NCI-H2081 treated with DMSO at 0.1 percent for 48 hours (cell line): ENCODE measurements at places on chromosomes 7 and 10.

DNA sequence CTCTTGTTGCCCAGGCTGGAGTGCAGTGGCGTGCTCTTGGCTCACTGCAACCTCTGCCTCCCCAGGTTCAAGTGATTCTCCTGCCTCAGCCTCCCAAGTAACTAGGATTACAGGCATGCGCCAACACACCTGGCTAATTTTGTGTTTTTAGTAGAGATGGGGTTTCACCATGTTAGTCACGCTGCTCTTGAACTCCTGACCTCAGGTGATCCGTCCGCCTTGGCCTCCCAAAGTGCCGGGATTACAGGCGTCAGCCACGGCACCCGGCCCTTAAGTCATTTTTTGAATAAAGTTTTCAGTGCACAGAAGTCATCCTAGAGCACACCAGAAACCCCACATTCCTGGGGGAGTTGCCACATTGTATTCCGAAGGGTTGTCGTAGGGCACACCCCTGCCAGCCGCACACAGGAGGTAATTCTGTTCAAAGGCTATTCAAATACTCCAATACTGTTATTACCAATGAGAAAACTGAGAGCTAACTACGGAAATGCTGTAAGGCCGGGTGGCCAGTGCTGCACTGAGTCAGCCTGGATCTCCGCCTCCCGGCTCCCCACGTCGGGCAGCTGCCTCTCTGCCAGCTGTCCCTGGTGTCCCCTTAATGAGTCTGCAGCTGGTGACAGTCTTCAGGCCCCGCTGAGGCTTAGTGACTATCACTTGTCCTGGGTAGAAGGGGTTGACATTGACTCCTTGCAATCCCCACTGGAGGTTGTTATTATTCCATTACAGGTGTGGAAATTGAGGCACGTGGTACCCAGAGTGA lies 8.6 kb upstream of the RFC2 start:
- no peak for DNase-seq

- no peak for DNase-seq
These were observed 163.6 kb downstream of the SUGCT start for GRCh38 chr7:40298421-40298820.

GRCh38 chr7:127831318-127832219 lies 179.6 kb downstream of the SND1 start:
- DNase-seq, result peak; percentile 57

- DNase-seq, result no peak
These were observed 179.9 kb upstream of the MBL2 start for GRCh38 chr10:52952391-52953055.

DNA sequence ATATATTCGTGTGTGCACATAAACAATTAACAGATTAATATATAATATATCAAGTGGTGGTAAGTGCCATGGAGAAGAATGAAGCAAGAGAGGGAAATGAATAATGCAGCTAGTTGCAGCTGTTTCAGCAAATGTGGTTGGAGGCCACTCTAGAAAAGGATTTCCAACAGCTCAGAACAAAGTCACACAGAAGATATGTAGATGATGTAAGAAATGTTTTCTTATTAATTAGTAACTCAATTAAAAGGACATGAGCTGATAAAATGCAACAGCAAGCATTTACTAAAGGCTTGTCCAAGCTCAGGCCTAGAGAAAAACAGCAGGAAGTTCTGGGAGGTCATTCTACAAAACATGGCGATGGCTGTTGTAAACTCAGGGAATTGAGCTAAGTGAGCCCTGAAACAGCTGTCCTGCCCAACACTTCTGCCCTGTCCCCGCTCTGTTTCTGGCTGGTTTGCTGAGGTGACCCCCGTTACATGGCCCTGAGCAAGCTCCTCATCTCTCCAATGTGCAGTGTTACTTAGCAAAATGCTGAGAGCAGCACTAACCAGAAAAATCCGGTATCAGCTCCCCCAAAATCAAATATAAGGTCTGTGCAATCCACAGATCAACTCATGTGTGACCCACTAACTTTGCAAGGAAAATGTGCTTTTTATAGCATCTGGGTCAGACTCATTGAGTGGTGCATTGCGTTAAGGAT lies 23.4 kb upstream of the C10orf67 start:
- DNase-seq, result no peak

DNA sequence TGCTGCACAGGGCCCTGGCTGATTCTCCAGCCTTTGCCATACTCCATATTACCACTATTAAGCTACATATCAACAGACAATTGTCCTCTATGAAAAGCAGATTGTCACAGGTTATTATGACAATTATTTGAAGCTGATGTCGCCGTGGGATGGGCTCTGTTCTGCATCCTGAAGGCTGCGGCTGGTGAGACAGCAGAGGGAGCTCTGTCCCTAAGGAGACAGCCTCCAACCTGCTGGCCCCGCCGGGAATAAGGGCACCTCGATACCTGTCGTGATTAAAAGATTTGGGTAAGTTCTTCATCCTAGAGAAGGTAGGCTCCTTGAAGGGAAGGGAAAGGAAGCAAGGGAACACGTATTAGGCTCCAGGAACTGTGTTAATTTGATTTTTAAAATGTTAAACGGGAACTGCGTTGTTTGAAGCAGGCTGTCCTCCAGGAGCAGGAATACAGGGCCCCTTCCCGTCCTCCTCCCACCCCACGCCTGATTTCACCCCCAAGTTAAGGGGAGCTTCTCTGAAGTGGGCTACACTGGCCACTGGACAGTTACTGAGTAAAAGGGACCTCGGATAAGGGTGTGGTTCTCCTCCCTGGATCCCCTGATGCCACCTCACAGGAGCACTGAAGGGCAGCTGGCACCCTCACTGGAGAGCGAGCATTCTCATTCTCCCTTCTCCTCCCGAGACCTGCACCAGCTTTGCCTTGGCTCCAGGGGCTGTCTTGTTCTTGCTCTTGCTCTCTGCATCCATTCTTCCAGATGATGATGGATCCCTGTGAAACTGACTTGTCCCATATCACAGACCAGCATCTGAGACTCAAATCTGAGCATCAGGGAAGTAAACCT lies 11.8 kb upstream of the TIAL1 start:
- DNase-seq, result no peak

GRCh38 chr7:18361756-18362155 lies 133.8 kb upstream of the HDAC9 start:
- no peak for DNase-seq

- DNase-seq, result no peak
These were observed 4.4 kb downstream of the ZNF655 start for GRCh38 chr7:99562832-99563231.

DNA sequence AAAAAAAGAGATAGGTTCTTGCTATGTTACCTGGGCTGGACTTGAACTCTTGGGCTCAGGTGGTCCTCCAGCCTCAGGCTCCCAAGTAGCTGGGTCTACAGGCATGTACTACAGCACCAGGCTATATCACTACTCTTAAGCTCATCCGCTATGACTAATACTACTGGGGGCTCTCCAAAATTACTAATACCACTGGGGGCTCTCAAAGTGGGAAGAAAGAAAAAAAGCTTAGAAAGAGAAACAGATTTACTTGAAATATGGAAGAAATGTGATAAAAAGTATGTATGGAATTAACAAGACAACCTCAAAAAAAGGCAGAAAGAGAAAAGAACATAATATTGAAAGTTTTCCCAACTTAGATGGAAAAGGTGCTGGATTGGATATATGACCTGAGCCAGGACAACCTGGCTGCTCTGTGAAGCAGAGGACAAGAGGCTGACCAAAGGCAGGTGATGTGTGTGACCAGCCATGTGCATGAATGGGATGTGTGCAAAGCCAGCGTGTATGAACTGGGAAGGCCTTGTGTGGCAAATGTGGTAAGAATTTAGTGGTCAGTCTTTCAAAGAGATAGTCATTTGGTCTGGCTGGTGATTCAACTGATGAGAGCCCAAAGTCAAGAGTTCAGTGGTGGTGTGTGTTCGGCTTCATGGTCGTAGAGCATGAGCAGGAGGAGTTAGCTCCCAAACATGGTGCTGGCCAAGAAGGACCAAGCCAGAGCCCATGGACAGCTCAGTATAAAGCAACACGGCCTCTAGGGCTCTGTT lies 232.4 kb upstream of the KLF14 start:
- no peak for DNase-seq

GRCh38 chr7:95141755-95142154 lies 182.6 kb downstream of the PON1 start:
- DNase-seq, result no peak

- peak; percentile 67 for DNase-seq
These were observed 479.8 kb upstream of the SEMA3A start for GRCh38 chr7:84674236-84674913.

- no peak for DNase-seq
These were observed 198.1 kb downstream of the REEP3 start for GRCh38 chr10:63719226-63719856.

DNA sequence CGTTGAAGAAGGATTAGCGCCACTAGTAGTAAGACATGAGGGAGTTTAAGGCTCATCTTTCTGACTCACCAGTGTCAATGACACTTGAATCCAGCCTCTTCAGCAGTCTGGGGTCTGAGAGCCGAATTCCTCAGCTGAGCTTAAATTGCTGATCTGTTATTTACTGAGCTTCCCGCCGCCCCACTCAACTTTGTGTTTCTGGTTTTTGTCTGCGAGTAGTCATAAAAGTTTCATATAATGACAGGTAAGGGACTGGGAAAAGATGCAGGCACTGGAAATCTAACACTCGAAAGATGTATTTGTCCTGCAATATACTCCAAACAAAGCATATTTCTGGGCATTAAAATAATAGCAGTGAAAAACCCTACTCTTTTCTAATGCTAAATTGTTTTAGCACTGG lies 51.2 kb upstream of the RELN start:
- DNase-seq, result no peak

DNA sequence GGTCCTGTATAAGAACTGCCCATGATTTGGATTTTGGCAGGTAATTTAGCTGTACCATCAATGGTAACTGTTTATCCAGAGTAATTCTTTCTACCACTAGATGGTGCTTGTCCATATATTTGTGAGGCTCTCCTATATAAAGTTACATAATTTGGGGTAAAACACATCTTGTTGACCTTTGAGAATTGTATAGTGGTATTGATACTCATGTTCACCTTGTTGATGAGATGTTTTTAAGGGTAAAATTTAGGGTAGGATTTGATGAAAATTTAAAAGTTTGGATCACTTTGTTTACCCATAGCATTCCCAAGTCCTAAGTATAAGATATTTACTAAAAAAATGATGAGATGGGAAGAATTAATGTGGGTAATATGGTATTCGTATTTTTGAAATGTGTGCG lies 31.6 kb downstream of the ST7 start:
- DNase-seq, result peak; percentile 51

- no peak for DNase-seq
These were observed 1.1 kb upstream of the TRIP6 start for GRCh38 chr7:100865938-100866728.

- no peak for DNase-seq
These were observed 27.8 kb downstream of the ENTPD1 start for GRCh38 chr10:95783741-95784140.

GRCh38 chr10:22805304-22805703 lies 90.9 kb upstream of the PIP4K2A start:
- DNase-seq, result peak; percentile 4

DNA sequence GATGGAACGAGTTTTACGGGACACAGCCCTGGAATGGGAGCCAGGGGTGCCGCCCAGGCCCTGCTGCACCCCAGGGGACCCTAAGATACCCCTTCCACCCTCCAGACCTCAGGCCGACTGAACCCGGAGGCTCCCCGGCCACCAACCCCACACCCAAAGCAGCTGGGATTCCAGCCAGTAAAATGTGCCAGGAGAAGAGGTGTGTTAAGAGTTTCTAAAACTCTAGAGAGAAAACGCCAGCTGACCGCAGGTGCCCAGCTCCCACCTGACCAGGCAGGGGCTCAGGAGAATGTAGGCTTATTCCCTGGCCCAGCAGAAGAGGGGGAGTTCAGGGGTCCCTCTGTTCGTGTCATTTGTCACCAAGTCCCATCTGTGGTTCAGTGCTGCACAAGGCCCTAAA lies 17.5 kb downstream of the NUDT1 start:
- DNase-seq, result no peak

GRCh38 chr10:20743942-20744341 lies 153.2 kb downstream of the NEBL start:
- no peak for DNase-seq

DNA sequence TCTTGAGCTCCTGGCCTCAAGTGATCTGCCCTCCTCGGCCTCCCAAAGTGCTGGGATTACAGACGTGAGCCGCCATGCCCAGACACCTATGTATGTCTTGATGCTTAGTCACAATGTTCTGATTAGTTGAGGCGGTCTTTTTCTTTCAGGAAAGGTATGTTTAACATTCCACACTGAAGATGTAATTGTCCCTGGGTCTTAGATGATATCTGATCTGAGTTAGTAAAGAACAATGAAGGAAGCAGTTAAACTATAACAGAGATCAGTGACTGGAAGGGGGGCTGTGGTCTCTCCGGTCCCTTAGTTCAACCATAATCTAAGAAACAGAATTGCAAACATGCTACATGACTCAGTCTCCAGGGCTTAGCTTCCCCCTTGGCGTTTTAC lies 31.5 kb upstream of the SH2D4B start:
- no peak for DNase-seq

DNA sequence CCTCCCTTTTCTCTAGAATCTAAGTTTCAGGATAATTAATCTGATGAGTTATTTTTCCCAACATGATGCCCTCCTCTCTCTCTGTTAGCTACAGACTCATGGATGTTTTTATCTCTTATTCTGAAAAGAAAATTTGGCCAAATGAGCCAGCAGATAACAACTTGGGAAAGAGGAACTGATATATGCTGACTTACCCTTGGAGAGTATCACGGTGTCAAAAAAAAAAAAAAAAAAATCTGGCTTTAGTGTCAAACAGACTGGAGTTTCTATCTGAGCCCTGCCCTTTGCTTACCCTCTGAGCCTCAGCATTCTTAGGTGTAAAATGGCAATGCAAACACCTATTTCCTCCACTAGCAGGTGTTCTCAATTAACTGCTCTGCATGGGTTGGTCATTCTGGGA lies 190.4 kb downstream of the AHR start:
- DNase-seq, result peak; percentile 68

GRCh38 chr10:89283025-89283935 lies 18.6 kb upstream of the IFIT2 start:
- peak; percentile 2 for DNase-seq

DNA sequence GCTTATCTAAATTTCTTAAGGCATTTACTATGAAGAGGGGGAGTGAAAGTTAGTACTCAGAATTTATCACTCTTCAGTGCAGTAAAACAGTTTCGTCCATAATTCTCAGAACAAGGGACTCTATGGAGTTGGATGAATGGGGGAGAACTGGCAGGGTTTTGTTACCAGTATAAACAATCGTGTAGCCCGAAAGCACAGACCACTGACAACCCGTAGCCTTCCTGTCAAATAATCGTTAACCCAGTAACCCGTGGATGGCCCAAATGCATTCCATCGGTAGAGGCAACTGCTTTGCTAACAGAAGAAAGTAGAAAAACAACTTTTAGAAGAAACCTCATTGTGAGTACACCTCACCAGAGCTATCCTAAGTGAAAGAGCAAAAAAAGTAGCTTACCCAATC lies 583.9 kb downstream of the NXPH1 start:
- DNase-seq, result no peak

- no peak for DNase-seq
These were observed 559 bp downstream of the DBF4 start for GRCh38 chr7:87876869-87877234.

GRCh38 chr7:115953592-115954255 lies 76.8 kb downstream of the TFEC start:
- DNase-seq, result no peak
